ENCODE measurements at places on chromosomes 16 and 17. TPM values are rescaled to one million over a fixed set of nuclear protein-coding genes. Genes with fewer than 3 reads are reported as not detected.

- DNase-seq = no peak
These were observed 2.9 kb upstream of the KRT16 start for GRCh38 chr17:41615454-41615853.

DNA sequence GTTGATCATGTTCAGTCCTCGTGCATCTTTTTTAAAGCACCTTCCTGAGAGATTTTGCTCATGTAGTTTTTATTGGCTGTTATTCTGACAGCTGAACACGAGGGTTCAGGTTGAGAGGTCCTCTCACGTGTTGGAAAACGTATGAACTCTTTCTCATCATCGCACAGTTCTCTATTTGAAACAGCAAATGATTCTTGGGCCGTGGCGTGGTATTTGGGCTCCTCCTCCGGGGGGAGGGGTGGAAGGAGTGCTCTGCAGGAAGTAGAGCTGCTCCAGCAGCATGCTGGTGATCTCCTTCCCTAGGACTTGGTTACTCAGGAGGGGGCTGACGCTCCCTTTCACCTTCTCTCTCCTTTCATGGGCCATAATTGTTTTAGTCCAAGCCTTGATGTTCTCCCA lies 70.4 kb downstream of the KSR1 start:
- DNase-seq = no peak

HSD17B1 gene
- 1.6 TPM for total RNA-seq

GRCh38 chr16:3640632-3641501 lies 13.6 kb upstream of the DNASE1 start:
- DNase-seq = no peak

CBX1 gene
- total RNA-seq = 22.3 TPM

DNA sequence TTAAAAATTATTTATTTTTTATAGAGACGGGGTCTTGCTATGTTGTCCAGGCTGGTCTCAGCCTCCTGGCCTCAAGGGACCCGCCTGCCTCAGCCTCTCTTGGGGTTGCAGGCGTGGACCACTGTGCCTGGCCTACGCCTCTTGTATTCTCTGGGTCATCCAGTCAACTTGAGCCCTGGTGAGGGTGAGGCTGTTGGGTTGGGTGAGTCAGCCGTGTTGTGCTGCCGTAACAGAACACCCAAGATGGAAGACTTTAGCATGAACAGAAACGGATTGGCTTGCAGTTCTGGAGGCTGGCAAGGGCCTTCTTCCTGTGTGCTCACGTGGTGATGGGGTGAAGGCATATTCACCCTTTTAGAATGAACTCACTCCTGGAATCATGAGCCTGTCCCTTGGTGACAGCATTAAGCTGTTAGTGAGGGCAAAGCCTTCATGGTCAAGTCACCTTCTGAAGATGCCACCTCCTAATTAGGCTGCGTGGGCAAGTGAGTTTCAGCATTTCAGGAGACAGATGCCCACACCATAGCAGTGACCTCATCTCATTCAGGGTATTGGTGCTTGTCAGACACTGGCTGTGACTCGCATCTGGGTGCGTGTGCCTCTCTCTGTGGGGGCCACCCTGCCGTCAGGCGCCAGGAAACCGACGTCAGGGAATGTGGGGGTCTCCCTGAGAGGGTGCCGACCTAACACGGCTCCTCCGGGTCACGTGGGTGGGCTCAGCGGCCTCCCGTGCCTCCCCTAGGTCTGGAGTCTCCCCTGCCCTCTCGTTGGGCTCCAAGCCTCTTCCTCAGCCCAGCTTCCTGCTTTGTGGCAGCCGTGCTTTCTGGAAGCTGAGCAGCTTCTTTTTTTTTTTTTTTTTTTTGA lies 49.8 kb downstream of the WDR45B start:
- DNase-seq = no peak

SSTR5 gene
- total RNA-seq = not detected

RAB34 gene
- 112 TPM for total RNA-seq

GRCh38 chr17:48642059-48642842 lies 16.1 kb upstream of the HOXB9 start:
- DNase-seq = no peak

DNA sequence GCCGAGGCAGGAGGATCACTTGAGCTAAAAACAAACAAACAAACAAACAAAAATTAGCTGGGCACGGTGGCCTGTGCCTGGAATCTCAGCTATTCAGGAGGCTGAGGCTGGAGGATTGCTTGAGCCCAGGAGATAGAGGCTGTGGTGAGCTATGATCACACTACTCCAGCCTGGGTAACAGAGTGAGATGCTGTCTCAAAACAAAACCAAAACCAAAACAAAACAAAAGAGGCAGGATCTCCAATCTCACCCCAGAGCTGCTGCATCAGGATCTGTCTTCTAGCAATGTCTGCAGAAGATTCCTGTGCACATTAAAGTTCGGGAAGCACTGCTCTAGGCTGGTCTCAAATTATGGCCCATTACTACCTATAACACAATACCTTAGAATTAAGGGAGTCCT lies 43.1 kb downstream of the MAP2K6 start:
- no peak for DNase-seq

DNA sequence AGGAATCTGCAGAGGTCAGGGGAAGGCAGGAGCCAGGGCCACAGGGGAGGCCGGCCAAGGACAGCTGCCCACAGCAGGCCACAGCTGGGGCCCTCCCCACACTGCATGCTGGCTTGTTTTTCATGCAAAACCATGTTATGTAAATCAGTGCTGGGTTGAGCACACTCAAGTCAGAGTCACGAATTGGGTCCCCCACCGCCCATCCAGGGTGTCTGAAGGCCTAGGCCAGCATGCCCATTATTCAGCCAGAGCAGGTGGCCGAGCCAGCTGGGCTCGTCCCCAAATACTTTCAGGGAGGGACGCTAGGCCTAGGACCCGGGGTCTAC lies 51.2 kb upstream of the TOB1 start:
- DNase-seq = no peak

DNA sequence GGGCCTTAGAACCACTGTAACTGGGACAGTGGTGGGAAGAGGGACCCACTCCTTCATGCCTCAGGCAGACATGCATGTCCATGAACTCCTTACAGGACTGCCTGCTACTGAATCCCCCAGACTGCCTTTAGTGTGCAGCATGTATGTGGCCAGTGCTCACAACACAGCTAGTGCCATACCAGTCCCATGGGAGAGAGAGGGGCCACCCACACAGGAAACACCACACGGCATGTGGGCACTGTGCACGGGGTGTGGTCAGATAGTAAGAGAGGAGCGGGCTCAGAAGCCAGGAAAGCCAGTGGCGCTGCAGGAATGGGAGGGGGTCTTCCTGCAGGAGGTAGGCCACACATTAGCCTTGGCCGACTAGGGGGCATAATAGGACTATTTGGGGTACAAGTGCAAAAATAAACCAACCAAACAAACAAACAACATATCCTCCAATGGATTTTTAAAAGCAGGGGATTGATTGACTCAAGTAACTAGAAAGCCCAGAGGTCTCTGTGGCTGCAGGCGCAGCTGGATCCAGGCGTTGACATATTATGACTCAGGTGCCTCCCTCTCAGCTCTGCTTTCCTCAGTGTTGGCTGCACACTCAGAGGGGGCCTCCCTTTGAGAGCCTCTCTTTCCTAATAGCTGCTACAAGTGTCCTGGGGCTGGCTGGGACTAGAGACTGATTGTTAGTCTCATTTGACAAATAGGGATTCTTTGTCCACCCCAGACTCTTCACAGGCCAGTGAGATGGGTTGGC lies 104.4 kb downstream of the AMFR start:
- DNase-seq = no peak

SLFN5 gene
- 53.0 TPM for total RNA-seq

GRCh38 chr17:10112962-10113361 lies 85.4 kb downstream of the GAS7 start:
- DNase-seq = no peak

NHLRC4 gene
- total RNA-seq = 1.2 TPM

GRCh38 chr17:74213861-74214391 lies 555 bp downstream of the TTYH2 start:
- DNase-seq = no peak

DYNLL2 gene
- 15.8 TPM for total RNA-seq

DNA sequence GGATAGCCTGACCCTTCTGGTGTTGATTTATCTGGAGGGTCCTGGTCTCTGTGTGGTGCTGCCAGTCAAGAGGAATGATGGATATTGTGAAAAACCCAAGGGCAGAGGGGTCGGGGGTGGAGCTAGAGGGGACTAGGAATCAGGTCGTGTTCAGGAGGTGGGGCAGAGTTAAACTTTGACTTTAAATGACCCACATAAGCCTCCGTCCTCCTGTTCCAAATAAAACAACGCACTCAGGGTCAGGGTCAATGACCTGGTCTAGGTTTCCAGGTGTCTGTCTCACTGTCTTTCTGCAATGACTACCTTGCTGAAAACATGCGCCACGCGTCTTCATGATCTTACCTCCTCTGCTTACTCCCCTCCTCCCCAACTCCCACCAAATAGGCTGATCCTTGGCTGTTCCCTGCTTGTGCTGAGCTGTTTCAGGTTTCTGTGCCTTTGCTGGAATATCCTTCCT lies 14.7 kb downstream of the AOC3 start:
- no peak for DNase-seq

MT1M gene
- total RNA-seq = 339 TPM

DNA sequence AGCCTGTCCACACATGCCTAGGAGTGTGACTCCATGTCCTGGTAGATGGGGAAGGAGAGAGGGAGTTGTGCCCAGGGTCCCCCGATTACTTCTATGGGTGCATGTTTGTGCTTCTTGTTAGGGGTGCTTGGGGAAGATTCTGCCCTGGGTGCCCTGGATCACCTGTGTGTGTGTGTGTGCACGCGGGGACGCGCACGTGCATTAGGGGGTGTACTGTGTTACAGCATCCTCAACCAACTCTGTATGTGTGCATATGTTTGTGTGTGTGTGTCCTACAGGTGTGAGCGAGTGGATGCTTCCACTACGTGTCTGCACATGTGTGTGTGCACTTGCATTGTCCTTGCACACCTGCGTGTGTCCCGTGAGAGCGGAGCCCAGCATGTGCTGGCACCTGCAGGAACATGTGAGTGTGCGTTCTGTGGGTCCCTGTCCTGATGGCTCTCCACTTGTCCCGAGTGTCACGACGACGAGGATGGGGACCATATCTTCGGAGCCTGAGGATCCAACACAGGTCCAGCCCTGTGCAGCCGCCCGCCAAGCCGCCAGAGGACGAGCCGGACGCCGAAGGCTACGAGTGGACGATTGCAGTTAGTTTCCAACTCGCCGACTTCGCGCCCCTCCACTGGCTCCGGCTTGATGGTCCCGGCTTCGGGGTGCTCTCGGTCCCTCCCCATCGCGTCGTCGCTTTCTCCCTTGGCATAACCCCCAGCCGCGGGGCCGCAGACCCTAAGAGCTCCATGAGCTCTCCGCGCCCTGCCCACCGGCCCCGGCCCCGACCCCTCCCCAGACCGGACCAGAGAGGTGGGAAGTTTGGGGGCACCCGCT lies 6.0 kb upstream of the TBC1D3B start:
- no peak for DNase-seq

- DNase-seq = no peak
These were observed 126.9 kb downstream of the PARN start for GRCh38 chr16:14502932-14503741.

MYO15A gene
- 0.31 TPM for total RNA-seq

KRTAP2-2 gene
- not detected for total RNA-seq

GRCh38 chr17:51188271-51188833 lies 22.1 kb downstream of the NME2 start:
- DNase-seq = no peak

DNA sequence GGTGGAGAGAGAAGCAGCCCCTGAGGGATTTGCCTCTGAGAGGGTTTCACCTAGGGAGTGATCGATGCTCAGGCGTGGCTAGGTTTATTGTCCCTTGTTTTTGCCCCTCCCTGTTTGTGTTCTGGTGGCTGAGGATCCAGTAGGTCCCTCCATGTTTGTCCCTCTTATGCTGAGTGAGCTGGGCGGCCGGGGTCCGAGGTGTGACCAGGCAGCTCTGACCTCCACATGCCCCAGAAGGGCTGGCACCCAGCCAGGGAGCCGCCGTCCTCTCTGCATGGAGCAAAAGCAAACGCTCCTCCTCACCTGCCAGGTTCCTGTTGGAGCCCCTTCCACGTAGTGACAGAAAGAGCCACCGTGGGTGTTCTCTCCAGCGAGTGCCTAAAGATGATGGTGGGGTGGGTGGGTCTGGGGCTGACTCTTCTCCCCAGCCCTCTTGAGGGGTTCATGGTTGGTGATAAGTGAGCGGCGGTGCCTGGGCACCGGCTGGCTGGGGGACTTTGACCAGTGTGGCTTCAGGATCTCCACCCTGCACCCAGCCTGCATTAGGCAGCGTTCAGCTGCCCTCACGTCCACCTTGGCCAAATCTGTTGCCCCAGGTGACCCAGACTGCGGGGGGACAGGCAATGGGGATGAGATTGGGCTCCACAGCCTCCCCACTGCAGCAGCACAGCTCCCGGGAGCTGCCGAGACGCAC lies 14.1 kb upstream of the NUDT16L1 start:
- DNase-seq = no peak

PTGES3L gene
- not detected for total RNA-seq

ESRP2 gene
- 1.9 TPM for total RNA-seq

DNA sequence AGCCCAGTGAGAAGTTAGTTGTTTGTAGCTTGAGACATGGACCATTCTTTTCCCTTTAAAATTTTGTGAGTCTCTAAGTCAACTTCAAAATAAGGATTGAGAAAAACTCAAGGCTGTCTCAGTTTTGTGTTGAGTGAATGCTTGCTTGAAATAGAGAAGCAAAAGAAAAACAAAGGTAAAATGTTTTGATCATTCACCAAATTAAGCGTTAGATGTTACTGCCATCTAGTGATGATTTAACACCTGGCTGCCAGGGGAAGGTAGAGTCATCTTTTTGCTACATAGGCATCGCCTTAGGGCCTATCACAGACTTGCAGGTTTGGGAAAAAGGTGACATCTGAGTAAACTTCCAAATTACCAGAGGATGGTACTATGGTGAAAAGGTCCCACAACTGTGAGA lies 74.4 kb downstream of the PCTP start:
- no peak for DNase-seq

TMEM235 gene
- total RNA-seq = not detected

- DNase-seq = no peak
These were observed 5.3 kb downstream of the HS3ST3A1 start for GRCh38 chr17:13596241-13596923.

GRCh38 chr17:18160128-18160856 lies 23.3 kb upstream of the ALKBH5 start:
- no peak for DNase-seq

SOX9 gene
- 2.8 TPM for total RNA-seq

DNA sequence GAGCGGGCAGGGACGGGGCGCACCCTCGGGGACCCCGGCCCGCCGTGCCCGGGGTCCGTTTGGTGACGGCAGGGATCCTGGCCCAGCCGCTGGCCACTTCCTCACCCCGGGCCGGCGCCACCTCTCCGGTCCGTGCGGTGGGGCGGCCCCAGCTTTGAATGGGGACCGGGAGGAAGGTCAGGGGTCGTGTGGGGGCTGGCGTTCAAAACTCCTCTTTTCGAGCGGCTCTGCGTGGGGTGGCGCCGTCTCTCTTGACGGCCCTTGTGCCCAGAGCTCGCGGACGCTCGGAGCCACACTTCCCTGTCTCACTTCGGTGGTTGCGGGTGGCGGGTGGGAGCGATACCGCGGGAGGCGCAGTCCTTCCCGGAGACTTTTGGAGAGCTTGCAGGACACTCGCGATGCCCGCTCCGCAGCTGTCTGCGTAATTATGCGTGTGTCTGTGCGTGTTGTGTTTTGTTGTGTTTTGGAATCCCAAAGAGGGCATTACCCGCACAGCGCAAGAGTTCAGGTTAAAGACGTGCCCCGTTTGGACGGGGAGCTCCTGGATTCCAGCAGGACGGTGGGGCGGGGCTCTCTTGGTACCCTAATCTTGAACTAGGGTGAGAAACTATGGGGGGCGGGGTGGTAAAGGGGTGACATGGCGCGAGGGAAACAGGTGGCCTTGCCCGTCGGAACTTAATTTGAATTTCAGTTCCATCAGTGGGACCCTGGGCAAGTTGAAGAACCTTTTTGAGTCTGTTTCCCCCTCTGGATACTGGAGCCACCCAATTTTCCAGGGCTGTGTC lies 637 bp downstream of the PLCG2 start:
- no peak for DNase-seq
